ENCODE measurements at places on chromosomes 13 and 19.

GRCh38 chr13:20475927-20476691, 49.5 kb downstream of the CRYL1 start:
- DNase-seq = no peak

- DNase-seq = no peak
These were observed 11.0 kb downstream of the SGTA start for GRCh38 chr19:2771786-2772674.

DNA sequence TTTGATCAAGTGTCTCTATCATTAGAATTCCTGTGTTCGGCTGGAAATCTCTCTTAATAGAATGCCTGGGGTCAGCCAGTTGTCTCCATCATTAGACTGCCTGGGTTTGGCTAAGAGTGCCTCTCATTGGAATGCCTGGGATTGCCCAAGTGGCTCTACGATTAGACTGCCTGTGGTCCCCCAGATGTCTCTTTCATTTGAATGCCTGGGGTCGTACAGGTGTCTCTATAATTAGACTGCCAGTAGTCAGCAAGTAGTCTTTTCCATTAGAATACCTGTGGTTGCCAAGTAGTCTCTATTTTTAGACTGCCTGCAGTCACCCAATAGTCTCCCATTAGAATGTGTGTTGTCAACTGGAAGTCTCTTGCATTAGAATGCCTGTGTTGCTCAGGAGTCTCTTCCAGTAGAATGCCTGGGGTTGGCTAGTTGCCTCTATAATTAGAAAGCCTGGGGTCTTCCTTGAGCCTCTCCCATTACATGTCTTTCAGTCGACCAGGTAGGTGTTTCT, 1523.2 kb downstream of the UQCRFS1 start:
- DNase-seq = no peak

DNA sequence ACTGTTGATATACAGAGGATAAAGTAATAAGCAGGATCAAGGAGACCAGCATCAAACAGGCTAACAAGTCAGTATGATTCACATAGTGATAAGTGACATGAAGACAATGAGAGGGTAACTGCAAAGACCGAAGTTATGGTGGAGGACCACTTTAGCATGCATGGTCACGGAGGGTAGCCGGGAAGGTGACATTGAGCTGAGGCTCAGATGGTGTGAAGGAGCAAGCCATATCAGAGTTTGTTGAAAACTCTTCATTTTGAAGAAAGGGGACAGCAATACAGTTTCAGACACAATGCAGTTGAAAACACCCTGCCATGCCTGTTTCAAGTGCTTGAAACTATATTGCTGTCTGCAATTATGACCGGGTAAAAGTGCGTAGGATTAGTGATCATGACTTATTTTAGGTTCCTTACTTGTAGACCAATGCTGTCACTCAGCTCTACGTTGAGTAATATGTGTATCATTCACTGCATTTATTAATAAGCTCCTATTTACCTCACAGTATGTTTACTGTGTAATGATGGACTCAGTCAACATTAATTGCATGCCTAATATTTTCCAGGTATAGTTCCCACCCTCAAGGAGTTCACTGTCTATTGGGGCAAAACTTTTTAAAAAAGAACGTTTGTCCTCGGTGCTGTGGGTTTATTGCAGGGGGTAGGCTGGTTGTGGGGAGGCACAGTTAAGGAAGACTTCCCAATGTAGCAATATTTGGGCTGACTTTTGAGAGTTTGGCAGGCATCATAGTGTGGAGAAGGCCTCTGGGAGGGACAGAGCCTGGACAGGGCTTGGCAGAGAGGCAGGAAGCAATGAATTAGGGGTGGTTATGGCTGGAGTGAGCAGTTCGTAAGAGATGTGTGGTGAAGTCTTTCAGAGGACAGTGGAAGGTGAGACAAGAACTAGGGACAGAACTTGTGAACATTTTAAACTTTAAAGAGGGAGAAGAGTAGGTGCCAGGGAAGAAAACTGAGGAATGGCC, 3.2 kb downstream of the UBAC2 start:
- DNase-seq = no peak

- no peak for DNase-seq
These were observed 77.5 kb downstream of the ELF1 start for GRCh38 chr13:40941581-40941980.

DNA sequence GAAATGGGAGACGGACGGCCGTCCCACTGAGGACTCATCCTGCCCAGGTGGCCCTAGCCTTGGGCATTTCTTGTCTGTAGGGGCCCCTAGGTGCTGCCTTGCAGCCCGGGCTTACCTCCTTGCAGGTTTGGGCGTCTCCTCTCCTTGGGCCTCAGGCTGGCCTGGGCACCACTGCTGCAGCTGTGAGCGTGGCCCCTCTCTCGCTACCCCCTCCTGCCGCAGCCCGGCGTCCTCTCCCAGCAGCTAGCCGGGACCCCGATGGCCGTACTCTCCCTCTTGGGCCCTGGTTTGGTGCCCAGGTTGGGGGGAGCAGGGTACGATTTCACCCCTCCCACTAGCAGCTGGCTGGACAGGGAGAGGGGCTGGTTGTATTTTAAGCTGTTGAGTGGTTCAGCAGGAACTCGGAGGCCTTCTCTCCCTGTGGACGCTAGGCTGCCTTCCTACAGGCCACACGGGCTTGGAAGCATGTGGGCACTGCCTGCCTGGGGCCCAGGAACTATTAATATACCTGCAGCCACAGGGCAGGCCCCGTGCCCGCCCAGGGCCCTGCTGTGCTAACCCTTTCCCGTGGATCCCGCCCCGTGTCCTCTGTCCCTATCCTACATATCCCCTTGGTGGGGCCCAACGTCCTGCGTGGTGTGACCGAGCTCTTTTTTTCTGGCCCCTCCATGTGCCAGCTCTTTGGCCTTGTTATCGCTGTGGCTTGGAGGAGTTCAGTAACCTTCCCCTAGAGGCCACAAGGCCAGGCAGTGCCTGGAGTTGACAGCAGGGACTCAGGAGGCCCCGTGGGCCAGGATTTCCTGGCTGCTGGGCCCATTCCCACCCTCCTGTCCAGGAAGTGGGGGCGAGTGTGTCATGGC, 11.7 kb downstream of the NDUFB7 start:
- no peak for DNase-seq

GRCh38 chr19:11242864-11243797, 3.7 kb downstream of the ANGPTL8 start:
- DNase-seq = peak; percentile 56

DNA sequence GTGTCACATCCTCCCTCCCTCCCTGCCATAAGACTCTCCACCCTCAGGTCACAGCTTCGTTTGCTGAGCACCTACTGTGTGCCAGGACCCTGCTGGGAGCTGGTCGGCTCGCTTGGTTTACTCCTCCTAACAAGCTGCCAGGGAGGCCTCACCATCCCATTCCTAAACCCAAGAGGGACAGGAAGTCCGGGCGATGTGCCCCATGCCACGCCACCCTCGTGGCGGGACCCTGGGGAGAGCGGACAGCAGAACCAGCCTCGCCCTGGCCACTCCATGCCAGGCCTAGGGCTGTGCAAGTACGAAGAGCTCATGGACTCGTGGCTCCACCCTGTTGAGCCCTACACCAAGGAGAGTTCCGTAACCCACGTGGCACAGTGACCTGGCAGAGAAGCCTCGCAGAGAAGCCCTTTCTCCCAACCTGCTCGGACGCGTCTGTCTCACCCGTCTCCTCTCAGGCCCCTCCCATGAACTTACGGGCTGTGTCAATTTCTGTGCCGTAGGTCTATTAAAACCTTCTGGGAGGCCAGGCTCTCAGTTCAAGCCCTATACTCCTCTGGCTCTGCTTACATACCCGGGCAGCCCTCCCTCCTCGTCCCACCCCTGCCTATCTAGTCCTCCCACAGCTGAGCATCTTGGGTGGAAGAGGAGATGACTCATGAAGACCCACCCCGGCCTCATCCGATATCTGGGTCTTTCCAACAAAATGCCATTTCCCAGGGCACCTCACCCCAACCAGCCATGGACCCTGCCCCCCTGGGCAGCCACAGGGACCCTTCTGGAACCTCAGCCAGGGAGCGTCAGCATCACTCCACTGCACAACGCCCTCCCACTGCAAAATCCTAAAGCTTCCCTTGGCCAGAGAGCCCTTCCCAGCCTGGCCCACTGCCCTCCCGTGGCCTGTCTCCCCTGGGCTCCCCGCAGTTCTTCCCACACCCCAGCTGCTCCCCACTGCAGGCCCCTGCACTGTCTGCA, 2.6 kb downstream of the UBXN6 start:
- peak; percentile 67 for DNase-seq

DNA sequence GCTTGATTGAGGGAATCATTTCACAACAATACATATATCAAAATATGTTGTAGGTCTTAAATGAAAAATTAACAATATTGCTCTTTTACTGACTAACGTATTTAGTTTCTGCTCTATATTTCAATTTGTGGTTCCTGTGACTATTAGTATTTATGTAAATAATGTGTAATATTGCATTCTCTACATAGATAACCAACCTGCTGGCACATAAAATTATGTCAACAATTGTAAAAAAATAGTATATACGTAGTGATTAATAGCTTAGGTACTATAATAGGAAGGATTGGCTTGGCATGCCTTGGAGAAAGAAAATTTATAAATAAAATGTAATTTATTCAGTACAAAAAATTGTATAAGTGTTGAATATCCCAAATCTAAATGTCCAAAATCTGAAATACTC, 1336.1 kb downstream of the PCDH9 start:
- no peak for DNase-seq

GRCh38 chr13:113034451-113035212, 65.6 kb downstream of the MCF2L start:
- peak; percentile 58 for DNase-seq

- DNase-seq = no peak
These were observed 58.4 kb downstream of the ELF1 start for GRCh38 chr13:40960716-40961115.

DNA sequence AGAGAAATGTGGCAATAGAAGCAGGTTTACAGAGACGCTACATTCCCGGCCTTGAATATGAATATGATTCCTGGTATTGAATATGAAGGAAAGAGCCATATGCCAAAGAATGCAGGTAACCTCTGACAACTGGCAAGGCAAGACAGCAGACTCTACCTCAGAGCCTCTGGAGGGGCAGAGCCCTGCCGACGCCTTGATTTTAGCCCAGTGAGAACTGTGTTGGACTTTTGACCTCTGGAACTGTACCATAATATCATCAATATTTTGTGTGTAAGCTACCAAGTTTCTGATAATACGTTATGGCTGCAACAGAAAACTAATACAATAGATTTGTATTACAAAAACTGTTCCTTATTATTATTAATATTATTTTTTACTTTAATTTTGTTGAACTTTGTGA, 219.7 kb downstream of the FGF14 start:
- no peak for DNase-seq
